ENCODE measurements at places on chromosomes 4 and X.

DNA sequence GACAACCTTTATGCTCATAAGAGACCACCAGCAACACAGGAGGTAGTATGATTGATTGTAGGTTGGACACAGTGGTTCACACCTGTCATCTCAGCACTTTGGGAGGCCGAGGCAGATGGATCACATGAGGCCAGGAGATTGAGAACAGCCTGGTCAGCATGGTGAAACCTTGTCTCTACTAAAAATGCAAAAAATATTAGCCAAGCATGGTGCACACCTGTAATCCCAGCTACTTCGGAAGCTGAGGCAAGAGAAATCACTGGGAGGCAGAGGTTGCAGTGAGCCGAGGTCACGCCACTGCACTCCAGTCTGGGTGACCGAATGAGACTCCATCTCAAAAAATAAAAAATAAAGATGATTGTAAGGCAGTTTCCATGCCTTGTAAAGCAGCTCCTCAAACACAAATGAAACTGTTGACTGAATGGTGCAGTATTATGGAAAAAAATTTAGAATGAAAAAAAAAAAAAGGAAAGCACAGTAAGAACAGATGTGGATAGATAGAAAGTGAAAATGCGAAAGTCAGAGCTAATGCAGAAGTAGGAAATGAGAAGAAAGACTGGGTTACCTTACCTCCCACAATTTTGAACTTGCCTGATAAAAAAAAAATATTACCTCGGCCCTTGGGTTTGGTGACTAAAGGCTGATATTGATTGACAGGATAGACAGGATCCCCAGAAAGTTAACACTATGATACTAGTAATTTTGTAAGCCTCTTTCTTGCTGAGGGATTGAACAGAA lies 249.2 kb upstream of the TRAM1L1 start:
- DNase-seq = no peak

- no peak for DNase-seq
Observed at GRCh38 chr4:182447767-182448280, 204.6 kb downstream of the TENM3 start.

DNA sequence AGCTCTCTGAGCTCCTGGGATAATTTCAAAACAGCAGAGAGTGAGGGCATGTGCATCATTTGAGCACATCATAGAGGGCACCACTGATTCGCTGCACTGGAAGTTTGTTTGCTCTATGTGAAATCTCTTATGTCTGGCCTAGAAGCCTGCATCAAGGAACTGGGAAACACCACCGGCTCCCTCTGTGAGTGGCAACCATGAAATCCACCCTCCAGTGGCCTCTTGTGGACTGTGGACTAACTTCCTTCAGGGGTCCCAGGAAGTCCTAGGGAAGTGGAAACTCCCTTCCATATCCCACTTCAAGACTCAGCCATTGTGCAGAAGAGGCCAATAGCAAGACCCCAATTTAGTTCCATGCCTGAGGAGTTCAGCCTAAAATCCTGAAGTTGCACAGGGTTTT lies 48.0 kb upstream of the IGFBP7 start:
- no peak for DNase-seq

- DNase-seq = no peak
Observed at GRCh38 chr4:42555828-42556227, 101.1 kb downstream of the ATP8A1 start.

DNA sequence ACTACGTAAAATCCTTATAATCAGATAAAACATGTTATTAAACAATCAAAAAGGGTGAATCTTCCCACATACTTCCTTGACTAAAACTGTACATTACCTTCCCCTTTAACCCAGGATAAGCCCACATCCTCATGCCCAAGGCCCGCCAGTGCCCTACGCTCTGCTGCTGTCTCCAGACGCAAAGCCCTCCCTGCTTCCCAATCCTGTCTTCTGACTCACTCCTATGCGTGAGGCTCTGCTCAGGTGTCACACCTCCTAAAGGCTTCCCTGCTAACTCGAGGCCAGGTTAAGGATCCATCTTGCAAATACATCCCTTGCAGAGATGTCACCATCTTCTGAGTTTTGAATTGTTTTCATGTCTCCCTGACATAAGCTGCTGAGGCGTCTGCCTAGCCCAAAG lies 61.6 kb downstream of the STX18 start:
- DNase-seq = no peak

DNA sequence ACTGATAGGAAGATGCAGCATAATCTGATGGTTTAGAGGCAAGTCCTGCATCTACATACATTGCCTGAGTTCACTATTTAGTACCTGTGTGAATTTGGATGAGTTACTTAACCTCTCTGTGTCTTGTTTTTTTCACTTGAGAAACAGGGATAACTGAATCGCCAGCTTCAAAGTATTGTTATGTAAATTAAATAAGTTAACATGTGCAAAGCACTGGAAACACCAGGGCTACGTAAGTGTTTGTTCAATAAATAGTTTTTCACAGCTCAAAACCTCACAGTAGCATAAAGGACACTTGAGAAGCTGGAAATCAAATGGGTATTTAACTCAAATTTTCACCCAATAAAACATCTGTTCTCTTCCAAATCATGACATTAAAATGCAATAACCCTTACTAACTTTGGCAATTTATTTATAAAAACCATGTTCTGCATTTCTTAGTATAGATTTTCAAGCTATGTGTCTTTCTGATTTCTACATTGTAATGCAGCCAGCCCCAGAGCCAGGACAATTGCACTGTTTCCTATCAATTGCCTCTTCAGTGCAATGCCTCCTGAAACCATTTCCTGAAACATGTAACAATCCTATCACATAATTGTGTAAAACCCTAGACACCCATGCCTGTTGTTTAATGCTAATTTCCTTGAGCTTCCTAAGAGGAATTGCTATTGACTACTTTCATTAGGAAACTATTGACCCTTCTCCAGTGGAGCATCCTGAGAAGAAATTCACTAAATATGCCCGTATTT lies 177.1 kb downstream of the UNC5C start:
- no peak for DNase-seq

DNA sequence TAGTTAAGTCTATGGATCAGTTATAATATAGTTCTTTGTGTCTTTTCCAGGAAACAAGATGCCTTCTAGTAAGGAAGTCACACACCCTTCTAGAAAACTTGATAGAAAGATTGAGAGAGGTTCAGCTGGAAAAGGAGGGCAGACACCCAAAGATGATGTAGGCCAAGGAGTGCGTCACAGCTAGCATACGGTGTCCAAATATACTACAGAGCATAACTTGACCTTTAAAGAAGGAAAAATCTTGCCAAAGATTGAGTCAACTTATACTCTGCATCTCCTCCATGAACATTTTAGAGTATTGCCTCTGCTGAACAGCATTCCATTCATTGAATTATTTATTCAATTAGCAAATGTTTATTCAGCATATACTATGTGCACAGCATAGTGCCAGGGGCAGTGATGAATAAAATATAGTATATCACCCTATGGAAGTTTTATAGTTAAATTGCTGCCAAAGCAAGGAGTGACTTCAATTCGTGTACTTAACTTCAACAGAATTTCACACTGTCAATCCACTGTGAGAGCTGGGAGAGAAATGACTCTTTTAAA lies 51.9 kb upstream of the SLC6A14 start:
- no peak for DNase-seq

- no peak for DNase-seq
Observed at GRCh38 chr4:95979961-95980876, 140.3 kb downstream of the PDHA2 start.

DNA sequence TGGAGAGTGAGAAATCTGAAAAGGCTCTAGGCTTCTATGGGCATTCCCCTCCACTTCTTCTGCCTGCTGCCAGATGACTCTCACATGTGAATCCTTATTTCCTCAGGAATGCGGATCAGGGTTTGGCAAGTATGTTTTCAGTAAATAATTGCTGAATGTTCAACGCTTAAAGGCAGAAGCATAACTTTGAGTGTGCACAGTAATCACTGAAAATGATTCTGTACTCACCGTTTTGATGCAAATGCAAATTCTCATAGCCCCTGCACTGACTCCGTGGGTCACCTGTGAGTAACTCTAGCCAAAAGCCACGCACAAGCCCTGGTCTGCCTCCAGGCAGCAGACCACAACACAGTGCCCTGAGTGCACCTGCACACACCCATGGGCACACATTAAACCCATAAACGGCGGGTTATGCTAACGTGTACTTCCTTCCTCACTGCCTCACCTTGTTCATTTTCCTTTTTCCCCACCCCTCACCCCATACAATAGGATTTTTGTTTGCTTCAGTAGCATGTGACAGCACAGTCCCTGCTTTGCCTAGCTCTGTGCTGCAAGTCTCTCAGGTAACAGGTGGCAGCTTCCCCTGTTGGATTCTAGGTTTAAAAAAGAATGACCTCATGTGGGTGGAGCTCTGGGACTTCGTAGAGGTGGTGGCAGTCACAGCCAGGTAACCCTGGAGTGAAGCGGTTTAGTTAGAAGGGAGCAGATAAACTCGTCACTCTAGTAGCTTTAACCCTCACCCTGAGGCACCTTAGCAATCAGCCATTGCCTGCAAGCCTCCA lies at the start of gene ARHGEF38:
ARHGEF38 (plus strand) TSS at position 656 of the 782 bp plus-strand sequence. CDS start 146 bp downstream, outside the sequence.
- no peak for DNase-seq

DNA sequence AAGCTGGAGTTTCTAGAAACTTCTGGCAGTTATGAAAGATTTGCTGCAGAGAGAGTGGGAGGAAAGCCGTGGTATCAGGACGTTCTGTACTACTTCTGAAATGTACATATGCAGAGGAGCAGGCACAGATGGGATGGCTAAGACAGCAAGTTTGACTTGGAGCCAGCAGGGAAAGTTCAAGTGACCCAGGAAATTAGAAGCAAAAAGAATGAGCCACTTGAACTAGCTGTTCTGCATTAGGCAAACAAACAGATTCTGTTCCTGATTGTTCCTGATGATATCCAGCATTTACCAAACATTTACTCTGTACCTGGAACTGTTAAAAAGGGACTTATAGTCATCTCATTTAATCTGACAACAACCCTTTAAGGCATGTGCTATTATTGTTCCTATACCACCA lies 41.4 kb upstream of the CXCL13 start:
- DNase-seq = no peak

DNA sequence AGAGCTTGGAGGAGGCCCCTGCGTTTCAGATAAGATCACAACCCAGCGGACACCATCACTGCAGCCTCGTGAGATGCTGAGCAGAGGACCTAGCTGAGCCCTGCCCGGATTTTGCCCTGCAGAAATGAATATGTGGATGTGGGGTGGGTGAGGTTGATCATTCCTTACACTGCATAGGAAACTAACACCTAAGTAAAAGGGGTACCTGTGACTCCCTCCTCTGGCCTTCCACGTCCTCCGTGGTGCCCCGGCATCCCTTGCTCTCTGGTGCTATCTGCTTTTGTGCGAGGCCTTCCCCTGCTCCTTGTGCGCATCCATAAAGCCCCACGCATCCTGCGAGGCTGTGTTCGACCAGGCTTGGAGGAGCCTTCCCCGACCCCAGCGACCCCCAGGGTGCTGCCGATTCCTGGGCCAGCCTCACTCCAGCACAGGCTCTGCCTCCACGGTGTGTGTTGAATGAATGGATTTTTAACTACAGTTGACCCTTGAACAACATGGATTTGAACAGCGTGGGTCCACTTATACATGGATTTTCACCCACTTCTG lies 25.6 kb upstream of the GPR78 start:
- DNase-seq = no peak

- no peak for DNase-seq
Observed at GRCh38 chr4:106854569-106855351, 181.4 kb downstream of the DKK2 start.

DNA sequence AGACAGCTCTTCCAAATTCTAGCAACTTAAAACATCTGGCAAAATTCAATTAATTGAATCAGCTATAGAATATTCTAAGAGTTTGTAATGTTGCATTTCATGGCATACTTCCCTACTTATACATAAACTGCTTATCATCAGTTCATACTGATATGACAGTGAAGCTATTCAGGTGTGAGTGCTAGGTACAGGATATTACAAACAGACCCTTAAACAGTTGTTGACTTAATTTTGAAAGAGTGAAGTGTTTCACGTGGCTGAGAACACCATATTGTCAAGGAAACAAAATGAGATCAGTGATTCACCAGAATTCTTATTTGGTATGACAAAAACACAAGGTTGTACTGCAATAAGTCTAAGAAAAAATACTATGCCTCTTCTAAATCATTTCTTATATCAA lies 27.4 kb downstream of the CENPU start:
- DNase-seq = no peak

GRCh38 chr4:77538574-77539157 lies 67.0 kb upstream of the CXCL13 start:
- no peak for DNase-seq

DNA sequence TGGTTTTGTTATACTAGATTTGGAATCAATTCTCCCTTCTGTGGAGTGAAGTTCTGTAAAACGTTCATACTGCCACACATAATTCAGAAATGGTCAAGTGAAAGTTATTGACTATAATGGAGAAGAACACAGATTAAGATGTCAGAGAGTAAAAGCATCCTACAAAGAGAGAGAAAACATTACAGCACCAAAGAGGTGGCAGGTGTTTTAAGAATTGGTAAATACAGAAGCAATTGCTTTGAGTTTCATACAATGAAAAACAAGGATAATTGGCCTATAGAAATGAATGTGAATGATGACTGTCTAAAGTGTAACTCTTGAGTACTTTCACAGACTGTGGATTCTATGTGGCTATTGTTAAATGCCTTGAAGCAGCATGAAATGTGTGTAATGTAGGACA lies 435.6 kb upstream of the SMIM31 start:
- DNase-seq = no peak

DNA sequence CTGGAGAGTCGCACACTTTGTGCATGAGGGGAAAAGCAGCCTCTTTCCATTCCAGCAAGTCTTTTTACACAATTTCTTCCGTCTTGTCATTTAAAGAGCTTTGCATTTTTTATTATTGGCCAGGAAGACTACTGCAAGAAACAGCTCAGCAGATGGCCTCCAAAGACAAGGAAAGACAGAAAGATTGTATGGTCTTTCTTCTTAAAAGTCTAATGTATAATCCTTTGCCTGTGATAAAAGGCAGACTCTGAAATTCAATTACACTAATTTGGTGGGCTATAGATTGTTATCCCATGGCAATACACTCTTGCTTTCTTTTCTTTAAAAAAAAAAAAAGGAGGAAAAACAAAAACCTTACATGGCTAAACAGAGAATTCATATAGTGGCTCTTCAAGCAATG lies 5.9 kb downstream of the CAPN6 start:
- DNase-seq = no peak

DNA sequence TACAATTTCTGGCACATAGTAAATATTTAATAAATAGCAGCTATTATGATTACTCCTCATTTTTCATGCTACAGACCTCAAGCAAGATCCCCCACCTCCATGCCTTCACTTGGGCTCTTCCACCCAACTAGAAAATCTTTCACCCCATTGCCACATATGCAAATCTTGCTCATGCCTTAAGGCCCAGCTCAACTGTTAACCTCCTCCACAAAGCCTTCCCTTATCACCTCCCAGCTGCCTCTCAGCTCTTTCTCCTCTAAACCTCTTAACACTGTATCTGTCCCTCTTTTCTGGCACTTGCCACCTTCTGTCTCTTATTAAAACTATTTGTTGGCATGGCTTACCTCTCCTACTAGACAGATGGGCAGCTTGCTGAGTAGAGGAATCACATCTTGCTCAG lies 51.5 kb downstream of the PJA1 start:
- DNase-seq = no peak

DNA sequence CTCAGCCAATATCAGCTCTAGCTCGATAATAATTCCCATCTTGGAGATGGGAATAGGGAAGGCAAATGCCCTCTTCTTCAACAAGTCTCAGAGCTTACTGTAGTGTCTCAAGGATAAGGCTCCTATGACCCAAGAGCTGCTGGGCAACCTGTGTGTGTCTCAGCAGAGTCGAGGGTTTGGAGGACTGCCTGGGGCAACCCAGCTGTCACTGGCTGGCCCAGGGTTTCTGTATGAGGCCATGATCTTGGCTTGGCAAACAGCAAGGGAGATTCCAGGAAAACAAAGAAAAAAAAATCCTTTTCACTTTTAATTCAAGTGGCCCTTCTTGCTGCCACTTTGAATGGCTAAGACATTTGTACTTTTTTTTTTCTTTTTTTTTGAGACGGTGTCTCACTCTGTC lies 34.4 kb downstream of the TMSB4X start:
- DNase-seq = no peak

Measured in activated CD4-positive, alpha-beta T cell treated with anti-CD3 and anti-CD28 coated beads for 1 hour (primary cell).